ENCODE measurements at places on chromosomes 12 and 14. TPM values are rescaled to one million over a fixed set of nuclear protein-coding genes. Genes with fewer than 3 reads are reported as not detected.

Gene MYF5
- not detected for total RNA-seq

Gene CCDC38
- total RNA-seq = not detected

Gene MTA1
- total RNA-seq = 252 TPM

Gene KLRB1
- total RNA-seq = 23.9 TPM

Gene CAPZA3
- total RNA-seq = not detected

Gene LMNTD1
- total RNA-seq = not detected

Measured in natural killer cell treated with Interleukin-12 subunit alpha and Interleukin-12 subunit beta and Interleukin-15 and Interleukin-18, amount 100 ng/mL, for 72 hours (primary cell).